ENCODE measurements at places on chromosomes 6 and 20.

GRCh38 chr20:63700199-63701050, 4.0 kb downstream of the TNFRSF6B start:
- DNase-seq, result no peak

GRCh38 chr6:110246378-110246777, 66.2 kb downstream of the CDC40 start:
- DNase-seq, result no peak

DNA sequence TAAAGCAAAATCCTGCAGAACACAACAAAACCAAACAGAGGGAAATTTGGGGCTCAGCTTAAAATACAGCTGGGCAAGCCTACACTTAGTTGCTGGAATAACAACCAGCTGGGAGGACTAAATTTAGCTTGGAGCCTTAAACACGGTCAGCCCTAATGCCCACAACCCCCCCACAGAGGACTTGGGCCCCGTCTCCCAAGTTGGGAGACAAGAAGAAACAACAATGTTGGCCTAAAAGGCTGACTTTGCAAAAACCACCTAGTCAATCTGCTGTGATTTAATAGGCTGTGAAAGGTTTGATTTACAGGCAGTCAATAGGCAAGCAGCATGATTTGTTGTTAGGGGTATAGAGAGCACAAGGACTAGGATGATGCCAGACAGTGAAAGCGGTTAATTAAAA, 40.3 kb upstream of the ARMC2 start:
- no peak for DNase-seq

GRCh38 chr20:23995905-23996666, 7.5 kb upstream of the GGTLC1 start:
- peak; percentile 63 for DNase-seq
